ENCODE measurements at places on chromosomes 6 and 20.

DNA sequence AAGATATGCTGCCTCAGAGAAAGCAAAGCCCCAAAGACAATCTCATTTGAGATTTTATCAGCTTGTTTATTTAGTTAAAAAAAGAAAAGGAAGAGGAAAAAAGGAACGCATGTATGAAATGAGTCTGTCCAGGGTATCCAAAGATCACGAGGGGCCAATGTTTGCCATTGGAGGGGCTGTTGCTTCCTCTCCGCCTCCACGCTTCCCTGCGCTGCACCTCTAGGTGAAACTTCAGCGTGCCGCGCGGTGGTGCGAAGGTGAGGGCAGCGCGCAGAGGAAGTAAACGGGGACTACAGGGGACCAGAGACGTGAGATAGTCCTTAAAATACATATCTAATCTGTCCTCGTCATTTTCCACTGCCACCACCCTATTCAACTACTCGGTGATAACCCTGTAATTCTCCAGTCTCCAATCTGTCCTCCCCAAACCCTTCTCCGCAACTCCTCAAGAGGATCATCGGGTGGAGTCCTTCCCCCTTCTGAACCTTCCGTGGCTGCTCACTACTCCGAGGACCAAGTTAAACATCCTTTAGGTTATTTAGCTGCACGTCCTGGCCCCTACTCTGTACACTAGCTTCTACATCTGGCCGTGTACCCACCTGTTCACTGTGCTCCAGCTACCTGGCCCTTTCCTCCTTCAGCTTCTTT is 1.1 kb upstream of the DCBLD1 start:
- DNase-seq = no peak

GRCh38 chr6:158068156-158068892 is 86.7 kb downstream of the SYNJ2 start:
- no peak for DNase-seq

DNA sequence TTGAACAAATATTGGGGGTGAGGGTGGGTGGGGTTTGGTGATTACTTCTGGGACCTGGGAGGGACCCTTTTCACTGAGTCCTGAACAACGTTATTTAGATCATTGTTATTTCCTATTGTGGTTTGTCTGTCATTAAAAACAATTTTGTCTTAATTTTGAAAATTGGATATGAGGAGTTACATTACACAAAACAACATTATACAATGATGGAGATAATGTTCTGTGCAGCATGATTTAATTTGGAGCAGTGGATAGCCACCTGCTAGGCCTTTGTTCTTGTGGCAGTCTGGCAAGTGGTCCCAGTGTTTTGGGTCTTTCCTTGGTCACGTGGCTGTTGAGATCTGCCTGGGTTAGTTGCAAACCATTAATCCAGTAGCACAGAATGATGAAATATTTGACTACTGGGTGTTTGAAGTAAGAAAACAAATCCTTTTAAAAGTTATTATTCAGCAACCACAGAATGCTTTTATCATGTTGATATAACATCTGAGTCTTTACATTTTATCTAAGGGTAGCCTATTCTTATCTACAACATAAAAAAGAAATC is 172.8 kb downstream of the CDKAL1 start:
- DNase-seq = no peak

DNA sequence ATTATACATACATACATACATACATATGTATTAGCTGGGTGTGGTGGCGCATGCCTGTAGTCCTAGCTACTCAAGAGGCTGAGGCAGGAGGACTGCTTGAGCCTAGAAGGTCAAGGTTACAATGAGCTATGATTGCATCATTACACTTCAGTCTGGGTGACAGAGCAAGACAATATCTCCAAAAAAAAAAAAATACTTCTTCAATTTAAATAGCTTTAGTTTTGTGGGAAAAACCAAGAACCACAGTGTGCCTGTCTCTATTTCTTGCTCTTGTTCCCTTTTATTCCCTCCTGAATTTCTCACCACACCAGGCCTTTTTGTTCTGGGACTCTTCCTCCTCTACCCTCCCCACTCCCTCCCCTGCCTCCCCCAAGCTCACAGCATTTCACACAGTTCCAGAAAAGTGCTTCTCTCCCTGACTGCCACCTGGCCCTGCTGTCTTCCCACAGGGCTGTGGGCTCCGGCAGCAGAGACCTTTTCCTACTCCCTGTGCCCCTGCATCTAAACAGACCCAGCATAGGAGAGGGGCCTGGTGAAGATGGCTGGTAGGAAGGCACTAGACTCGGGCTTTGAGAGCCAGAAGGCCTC is 1.3 kb downstream of the C20orf203 start:
- no peak for DNase-seq

DNA sequence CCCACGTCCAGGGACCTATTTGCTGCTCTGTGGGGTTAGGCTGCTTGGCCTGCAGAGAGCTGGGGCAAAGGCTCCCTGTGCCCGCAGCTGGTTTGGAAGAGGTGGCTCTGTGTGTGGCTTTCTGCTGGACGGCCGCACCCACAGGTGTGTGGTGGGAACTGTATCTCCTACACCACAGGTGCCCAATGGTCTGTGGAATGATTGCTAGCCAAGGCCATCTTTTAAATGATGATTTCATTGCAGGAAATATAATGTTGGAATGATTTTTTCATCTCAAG is 178.4 kb downstream of the DLL1 start:
- DNase-seq = no peak

DNA sequence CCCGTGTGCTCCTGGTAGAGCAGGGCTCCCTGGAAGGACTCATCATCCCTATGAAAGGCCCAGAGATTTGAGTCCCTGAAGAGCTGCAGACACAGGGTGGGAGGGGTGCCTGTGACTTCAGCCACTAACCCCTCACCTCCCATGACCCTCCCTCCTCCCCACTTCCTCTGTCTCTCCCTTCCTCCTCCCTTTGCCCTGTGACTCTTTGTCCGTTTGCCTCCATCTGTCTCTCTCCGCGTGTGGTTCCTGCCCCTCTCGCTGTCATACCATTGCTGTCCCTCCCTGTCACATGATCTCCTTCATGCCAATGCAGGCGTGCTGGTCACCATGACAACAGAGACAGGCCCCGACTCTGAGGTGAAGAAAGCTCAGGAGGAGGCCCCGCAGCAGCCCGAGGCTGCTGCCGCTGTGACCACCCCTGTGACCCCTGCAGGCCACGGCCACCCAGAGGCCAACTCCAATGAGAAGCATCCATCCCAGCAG is 19.0 kb downstream of the EPB41L1 start:
- DNase-seq = no peak

DNA sequence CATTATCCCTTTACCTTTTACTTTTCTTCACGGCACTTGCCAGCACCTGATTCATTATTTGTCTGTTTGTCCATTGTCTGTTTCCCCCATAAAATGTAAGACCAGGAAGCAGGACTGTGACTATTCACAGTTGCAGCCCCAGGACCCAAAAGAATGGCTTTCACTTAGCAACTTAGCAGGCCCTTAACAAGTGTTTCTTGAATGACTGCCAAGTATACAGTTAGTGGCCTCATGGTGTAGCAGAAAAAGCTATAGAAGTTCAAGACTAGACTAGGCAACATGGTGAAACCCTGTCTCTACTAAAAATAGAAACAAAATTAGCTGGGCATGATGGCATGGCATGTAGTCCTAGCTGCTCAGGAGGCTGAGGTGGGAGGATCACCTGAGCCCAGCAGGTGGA is 4.3 kb downstream of the SLC26A8 start:
- DNase-seq = no peak

GRCh38 chr20:59778615-59779200 is 154.7 kb downstream of the SYCP2 start:
- DNase-seq = no peak

DNA sequence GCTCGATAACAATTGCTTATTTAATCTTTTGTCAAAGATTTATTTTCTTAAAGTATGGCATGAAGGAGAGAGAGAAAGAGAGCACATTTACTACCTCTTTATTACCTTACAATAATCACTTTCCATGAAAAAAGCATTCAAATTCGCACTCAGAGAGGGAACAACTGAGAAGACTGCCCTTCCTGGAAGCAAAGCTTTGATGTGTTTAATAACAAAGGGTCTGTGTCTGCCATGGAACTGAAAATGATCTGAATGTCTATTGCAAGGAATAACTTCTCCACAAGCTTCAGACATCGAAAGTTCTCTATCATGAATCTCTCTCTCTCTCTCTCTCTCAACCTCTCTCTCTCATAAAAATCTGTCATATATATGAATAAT is 308.9 kb downstream of the HDGFL1 start:
- no peak for DNase-seq

GRCh38 chr6:55955684-55956083 is 80.3 kb upstream of the BMP5 start:
- no peak for DNase-seq

GRCh38 chr20:32017711-32018251 is 7.5 kb downstream of the CCM2L start:
- DNase-seq = no peak

DNA sequence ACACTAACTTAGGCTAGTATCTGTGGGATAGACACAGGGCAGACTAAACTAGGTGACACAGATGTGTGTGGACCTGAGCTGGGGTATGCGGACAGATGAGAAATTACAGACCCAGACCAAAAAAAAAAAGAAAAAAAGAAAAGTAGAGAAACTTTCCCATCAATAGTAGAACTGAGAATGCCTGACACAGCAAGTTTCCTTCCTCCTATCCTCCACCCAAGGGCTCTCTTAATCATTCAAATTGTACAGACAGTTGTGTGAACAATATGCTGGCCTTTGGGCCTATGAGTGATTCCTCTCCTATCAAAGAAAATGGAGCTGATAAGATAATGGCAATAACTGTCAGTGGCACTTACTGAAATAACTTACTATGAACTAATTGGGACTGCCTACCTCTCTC is 226.7 kb upstream of the PRDM1 start:
- no peak for DNase-seq

GRCh38 chr20:23326774-23327173 is 23.8 kb upstream of the NXT1 start:
- DNase-seq = no peak

All from stimulated activated CD8-positive, alpha-beta memory T cell treated with anti-CD3 and anti-CD28 coated beads, Interleukin-4, amount 100 ng/mL, for 1 hour (primary cell).